Stimulated activated naive CD4-positive, alpha-beta T cell (primary cell): ENCODE measurements at places on chromosomes 5 and 9.

GRCh38 chr5:68332556-68332955, 117.0 kb downstream of the PIK3R1 start:
- no peak for DNase-seq

DNA sequence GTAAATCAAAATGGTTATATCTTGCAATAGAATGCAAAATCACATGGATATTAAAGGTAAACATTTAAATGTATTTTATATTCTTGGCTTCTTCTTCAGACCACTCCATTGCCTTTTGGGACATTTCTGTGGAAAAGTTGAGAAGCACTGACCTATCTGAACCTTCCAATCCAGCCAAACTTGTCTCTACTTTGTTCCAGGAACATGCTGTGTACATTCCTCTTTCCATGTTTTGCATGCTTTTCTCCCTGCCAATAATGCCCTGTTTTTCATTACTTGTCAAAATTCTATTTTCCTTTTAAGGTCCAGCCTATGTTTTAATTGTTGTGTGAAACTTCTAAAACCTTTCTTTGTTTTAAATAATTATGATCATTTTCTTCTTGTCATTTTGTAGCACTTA, 28.3 kb downstream of the JAK2 start:
- no peak for DNase-seq

DNA sequence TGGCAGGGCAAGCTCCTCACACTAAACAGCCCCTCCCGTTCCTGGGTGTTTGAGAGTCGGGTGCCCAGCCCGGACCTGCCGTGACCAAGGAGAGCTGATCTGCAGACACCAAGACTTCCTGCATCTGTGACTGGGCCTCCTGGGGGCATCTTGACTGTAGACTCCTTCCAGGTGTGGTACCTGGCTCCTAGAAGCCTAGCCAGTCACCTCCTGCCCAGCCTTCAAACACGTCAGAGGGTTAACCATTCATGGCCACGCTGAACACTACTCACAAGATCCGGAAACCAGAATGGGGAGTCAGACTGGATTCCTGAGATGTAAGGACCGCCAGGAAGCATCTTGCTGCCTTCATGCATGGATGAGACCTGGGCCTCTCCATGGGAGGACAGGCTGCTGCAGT, 3.7 kb upstream of the LCN2 start:
- no peak for DNase-seq

- no peak for DNase-seq
These were observed 187.5 kb downstream of the SNCAIP start for GRCh38 chr5:122499585-122499984.

GRCh38 chr5:166083183-166083959, 2208.1 kb upstream of the WWC1 start:
- no peak for DNase-seq

- no peak for DNase-seq
These were observed 62.3 kb downstream of the FOXI1 start for GRCh38 chr5:170168002-170168401.

DNA sequence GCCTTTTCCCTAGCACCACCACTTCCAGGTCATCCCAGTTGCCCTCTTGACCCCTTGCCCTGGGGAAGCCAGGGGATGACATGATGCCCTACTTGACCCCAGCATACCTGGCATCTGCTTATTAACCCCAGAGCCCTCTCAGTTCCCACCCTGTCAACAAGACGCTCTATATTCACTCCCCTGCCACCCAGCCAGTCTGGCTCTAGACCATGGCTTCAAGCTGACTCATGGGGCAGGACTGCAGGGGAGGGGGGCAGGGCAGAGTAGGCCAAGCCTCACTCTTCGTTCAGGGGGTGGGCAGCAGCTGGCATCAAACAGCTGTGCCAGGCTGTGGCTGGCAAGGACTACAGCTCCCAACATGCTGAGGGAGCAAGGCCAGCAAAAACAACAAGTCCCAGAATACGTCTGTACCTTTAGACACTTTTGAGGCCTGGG, 5.3 kb downstream of the ATOSB start:
- no peak for DNase-seq

DNA sequence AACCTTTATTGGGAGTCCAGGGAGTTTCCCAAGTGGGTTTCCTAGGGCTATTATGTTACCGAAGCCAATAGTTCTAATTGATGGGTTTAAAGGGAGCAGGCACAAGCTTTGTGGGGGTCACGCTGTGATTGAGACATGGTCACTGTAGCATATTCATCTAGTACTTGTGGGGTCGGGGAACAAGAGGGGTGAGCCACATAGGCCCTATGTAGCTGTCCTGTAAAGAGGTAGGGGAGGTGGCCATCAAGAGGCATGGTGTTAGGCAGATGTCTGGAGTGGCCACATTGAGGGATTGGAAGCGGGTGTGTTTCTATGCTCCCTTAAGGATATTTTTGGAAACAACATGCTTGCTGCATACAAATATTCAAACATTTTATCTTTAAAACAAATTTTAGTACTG, 50.1 kb downstream of the EXOSC2 start:
- no peak for DNase-seq
